ENCODE measurements at places on chromosomes 2 and 18. TPM values are rescaled to one million over a fixed set of nuclear protein-coding genes. Genes with fewer than 3 reads are reported as not detected.

DNA sequence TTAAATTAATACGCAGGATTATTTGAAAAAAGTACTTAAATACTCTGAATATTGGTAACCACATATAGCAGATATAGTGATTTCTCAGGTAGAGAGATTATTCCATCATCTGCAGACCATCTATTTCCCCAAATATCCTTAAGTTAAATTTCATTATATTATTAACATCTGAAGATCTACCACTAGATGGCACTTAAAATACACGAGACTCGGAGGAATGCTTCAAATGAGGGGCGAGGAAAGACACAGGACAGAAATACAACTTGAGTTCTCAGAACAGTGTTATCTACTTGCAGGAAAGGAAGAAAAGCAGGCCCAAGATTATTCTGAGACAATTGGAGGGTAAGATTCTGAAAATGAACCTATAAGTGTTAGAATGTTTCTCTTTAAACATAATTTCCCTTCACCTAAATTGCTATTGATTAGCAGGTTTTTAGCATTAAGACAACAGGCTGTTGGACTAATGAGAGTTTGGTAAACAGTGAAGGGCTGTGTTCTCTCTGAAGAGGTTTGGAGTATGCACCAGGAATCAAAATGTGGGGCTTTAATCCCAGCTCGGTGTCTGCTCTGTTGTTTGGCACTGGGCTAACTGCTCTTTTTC, 76.9 kb upstream of the GCFC2 start:
- H3K4me3 ChIP-seq: no peak overlapping the region
- H3K4me1 ChIP-seq: no peaks in the 10 kb centered on the region
- H3K36me3 ChIP-seq: no peaks in the 10 kb centered on the region
- no peak overlapping the region for H3K27ac ChIP-seq

Gene COL3A1
- not detected for total RNA-seq

GRCh38 chr18:49880661-49881060, 67.3 kb upstream of the ACAA2 start:
- DNase-seq: no peak
- H3K27ac ChIP-seq: no peak overlapping the region
- H3K4me3 ChIP-seq: no peak overlapping the region
- no peaks in the 10 kb centered on the region for H3K36me3 ChIP-seq
- H3K27me3 ChIP-seq: no peaks in the 10 kb centered on the region

Gene DUSP2
- total RNA-seq: 33.4 TPM

Gene MRO
- not detected for total RNA-seq

Gene NEU2
- not detected for total RNA-seq
